Activated naive CD8-positive, alpha-beta T cell treated with anti-CD3 and anti-CD28 coated beads for 36 hours (primary cell): ENCODE measurements at places on chromosomes 4 and X.

DNA sequence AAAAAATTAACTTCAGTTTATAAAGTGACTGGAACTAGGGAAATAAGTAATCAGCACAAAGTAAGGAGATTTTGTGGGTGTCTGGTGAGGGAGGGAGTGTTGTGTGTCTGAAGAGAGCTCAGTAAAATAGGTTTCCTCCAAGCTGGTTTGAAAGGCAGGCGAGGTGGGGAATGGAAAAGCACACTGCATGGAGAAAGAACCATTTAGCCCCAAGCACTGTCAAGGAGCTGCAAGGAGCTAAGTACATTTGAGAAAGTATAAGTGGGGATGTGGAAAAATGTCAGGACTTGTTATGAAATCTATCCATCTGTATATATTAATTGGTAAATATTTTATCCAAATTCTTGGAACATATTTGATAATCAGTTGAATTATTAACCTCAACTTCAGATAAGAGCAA lies 956 bp downstream of the C4orf51 start:
- H3K4me3 ChIP-seq = no peak overlapping the region
- no peak overlapping the region for H3K27ac ChIP-seq
- no peaks in the 10 kb centered on the region for H3K4me1 ChIP-seq
- DNase-seq = no peak
- H3K36me3 ChIP-seq = no peaks in the 10 kb centered on the region

DNA sequence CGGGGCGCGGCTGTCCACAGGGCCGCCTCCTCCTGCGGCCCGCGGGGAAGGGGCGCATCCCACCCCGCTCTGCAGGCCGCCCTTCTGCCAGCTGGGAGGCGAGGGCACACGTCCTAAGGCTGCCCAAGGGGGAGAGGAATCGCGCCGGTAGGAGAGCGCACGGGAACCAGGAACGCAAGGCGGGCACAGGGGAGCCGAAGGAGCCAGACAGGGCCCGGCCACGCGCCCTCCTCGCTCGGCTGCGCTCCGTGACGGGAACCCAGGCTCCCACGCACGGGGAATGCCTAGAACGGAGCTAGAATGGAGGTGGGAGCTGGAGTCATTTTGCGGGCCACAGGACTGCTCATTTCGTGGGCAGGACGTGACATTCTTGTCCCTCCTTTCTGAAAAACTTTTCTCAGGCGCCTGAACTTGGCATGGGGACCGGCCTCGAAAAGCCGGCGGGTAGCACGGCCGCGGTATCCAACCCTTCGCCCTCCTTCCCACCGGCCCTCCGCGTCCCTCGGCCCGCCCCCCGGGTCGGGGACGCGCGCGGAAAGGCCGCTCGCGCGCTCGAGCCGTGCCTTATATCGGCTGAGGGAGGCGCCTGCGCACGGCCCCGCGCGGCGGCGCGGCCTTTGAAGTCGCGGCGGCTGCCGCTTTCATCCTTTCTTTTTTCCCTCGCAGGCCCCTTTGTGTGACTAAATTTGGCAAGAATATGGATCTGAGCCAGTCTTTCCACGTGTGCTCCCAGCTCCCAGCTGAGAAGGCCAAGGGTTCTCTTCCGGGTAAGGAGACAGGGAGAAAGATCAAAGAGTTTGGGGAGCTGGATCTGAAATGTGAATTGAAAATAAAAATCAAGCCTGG lies 4.2 kb upstream of the LEF1 start:
- DNase-seq = peak; percentile 81
- H3K4me3 ChIP-seq = peak overlapping the region; percentile 97
- peaks cover 29% of the 10 kb centered on the region for H3K36me3 ChIP-seq
- peaks cover 48% of the 10 kb centered on the region for H3K4me1 ChIP-seq

GRCh38 chr4:113270520-113271319 lies 221.3 kb downstream of the ANK2 start:
- no peak for DNase-seq
- peaks cover 7% of the 10 kb centered on the region for H3K27me3 ChIP-seq
- no peak overlapping the region for H3K27ac ChIP-seq
- H3K4me1 ChIP-seq = no peaks in the 10 kb centered on the region

GRCh38 chrX:130025256-130025655 lies 42.8 kb downstream of the BCORL1 start:
- no peaks in the 10 kb centered on the region for H3K27me3 ChIP-seq
- no peak for DNase-seq
- no peak overlapping the region for H3K4me3 ChIP-seq

GRCh38 chr4:101475246-101475645 lies 127.9 kb upstream of the PPP3CA start:
- DNase-seq = no peak
- H3K27ac ChIP-seq = no peak overlapping the region
- H3K27me3 ChIP-seq = peaks cover 6% of the 10 kb centered on the region
- no peak overlapping the region for H3K4me3 ChIP-seq
- no peaks in the 10 kb centered on the region for H3K4me1 ChIP-seq

GRCh38 chr4:25310066-25310802 lies 2.3 kb upstream of the ZCCHC4 start:
- H3K4me3 ChIP-seq = no peak overlapping the region
- no peak for DNase-seq
- peaks cover 3% of the 10 kb centered on the region for H3K36me3 ChIP-seq
- H3K27ac ChIP-seq = no peak overlapping the region
- no peaks in the 10 kb centered on the region for H3K27me3 ChIP-seq
- peaks cover 20% of the 10 kb centered on the region for H3K4me1 ChIP-seq

- H3K4me1 ChIP-seq = peaks cover 7% of the 10 kb centered on the region
- H3K27ac ChIP-seq = no peak overlapping the region
- DNase-seq = peak; percentile 3
- no peaks in the 10 kb centered on the region for H3K27me3 ChIP-seq
- peaks cover 2% of the 10 kb centered on the region for H3K36me3 ChIP-seq
Measured at GRCh38 chrX:43349363-43349762, 306.7 kb upstream of the MAOA start.

DNA sequence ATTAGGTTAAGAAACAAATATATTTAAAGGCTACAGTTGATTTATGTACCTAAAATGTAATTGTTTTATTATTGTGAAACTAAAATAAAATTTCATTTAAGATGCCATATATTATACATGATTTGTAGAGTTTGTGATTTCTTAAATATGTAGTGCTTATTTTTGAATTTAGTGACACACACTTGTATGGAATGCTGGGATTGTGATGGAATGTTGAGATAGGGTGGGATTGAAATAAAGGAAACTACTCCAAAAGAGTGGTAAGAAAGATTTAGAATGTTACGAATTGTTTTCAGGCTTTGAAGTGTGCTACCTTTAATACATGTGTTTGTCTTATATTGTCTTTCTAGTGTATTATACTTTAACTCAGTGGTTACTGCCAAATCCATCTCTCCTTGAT lies 330.3 kb upstream of the PITX2 start:
- H3K27me3 ChIP-seq = no peaks in the 10 kb centered on the region
- H3K36me3 ChIP-seq = no peaks in the 10 kb centered on the region
- no peak overlapping the region for H3K27ac ChIP-seq
- no peak for DNase-seq
- no peak overlapping the region for H3K4me3 ChIP-seq

- H3K27ac ChIP-seq = no peak overlapping the region
- no peaks in the 10 kb centered on the region for H3K27me3 ChIP-seq
- DNase-seq = no peak
- no peaks in the 10 kb centered on the region for H3K4me1 ChIP-seq
- no peaks in the 10 kb centered on the region for H3K36me3 ChIP-seq
Measured at GRCh38 chr4:156749426-156750403, 221.9 kb downstream of the PDGFC start.

DNA sequence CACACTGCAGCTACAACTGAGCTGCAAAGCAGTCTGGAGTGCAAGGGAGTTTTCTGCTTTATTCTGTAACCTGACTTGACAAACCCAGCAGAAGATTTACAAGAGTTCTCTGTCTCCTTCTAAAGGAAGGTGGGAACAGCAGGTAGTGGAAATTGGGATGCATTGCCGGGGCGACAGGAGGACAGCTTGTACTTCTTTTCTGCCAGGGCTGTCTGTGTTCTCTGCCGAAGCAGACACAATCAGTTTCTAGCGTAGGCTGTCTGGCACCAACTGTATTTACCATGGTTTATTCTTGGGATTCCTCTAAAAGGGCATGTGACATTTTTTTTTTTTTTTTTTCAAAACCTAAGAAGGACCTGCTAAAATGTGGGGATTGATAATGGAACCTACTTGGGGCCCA lies 190.8 kb upstream of the GK2 start:
- no peaks in the 10 kb centered on the region for H3K36me3 ChIP-seq
- DNase-seq = no peak
- no peak overlapping the region for H3K4me3 ChIP-seq
- no peaks in the 10 kb centered on the region for H3K27me3 ChIP-seq
- peaks cover 4% of the 10 kb centered on the region for H3K4me1 ChIP-seq
- H3K27ac ChIP-seq = no peak overlapping the region

- H3K27me3 ChIP-seq = no peaks in the 10 kb centered on the region
- H3K4me1 ChIP-seq = peaks cover 9% of the 10 kb centered on the region
- no peak for DNase-seq
- peaks cover under 1% of the 10 kb centered on the region for H3K36me3 ChIP-seq
- H3K4me3 ChIP-seq = no peak overlapping the region
- H3K27ac ChIP-seq = no peak overlapping the region
Measured at GRCh38 chrX:39650768-39651347, 446.9 kb downstream of the BCOR start.

GRCh38 chr4:170248029-170248428 lies 158.3 kb upstream of the AADAT start:
- H3K4me3 ChIP-seq = no peak overlapping the region
- no peaks in the 10 kb centered on the region for H3K4me1 ChIP-seq
- H3K27ac ChIP-seq = no peak overlapping the region
- no peaks in the 10 kb centered on the region for H3K36me3 ChIP-seq
- no peaks in the 10 kb centered on the region for H3K27me3 ChIP-seq

GRCh38 chr4:25424539-25425228 lies 47.6 kb downstream of the ANAPC4 start:
- no peaks in the 10 kb centered on the region for H3K4me1 ChIP-seq
- H3K27me3 ChIP-seq = no peaks in the 10 kb centered on the region
- DNase-seq = no peak
- H3K4me3 ChIP-seq = no peak overlapping the region
- H3K27ac ChIP-seq = no peak overlapping the region

GRCh38 chrX:87846956-87847355 lies 329.4 kb downstream of the KLHL4 start:
- H3K4me1 ChIP-seq = no peaks in the 10 kb centered on the region
- H3K27me3 ChIP-seq = no peaks in the 10 kb centered on the region
- H3K4me3 ChIP-seq = no peak overlapping the region
- no peak for DNase-seq

DNA sequence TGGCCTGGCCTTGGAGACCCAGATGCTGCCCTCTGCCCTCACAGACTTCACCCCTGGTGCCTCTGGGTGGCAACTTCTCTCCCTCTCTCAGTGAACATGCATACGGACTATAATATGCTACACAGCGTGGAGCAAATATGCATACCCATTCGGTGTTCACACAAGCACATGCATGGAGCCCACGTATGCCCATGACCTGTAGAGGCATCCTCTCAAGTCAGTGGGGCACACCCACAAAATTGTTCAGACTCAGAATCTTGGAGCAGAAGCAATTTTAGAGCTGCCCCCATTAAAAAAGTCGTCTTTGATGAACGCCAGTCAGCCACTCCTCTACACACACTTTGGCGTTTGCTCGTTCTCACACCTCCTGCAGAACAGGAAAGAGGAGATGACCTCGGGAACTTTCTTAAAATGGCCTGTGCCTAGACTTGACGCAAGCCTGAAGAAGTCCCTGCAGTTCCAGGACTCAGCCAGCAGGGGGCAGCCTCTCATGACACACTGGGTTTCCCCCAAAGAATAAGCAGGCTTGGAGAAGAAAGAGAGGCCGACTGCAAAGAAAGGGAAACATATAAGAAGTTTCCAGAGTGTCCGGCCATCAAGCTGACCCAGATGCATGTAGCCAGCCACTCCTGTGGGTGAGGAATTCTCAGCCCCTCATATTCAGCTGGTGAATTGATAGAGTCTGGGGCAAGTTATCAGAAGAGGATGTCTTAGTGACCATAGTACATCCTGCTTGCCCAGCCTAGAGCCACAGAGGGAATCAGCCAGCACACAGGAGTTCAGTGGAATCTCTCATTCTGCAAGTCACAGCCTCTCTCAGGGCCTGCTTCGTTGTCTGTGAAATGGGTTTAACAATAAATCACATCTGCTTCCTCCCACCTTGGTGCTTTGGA lies 17.3 kb downstream of the APLN start:
- H3K27me3 ChIP-seq = no peaks in the 10 kb centered on the region
- H3K27ac ChIP-seq = no peak overlapping the region
- DNase-seq = peak; percentile 50
- no peak overlapping the region for H3K4me3 ChIP-seq
- no peaks in the 10 kb centered on the region for H3K4me1 ChIP-seq

GRCh38 chr4:113781439-113782040 lies 20.0 kb upstream of the CAMK2D start:
- no peak overlapping the region for H3K4me3 ChIP-seq
- H3K27ac ChIP-seq = no peak overlapping the region
- peaks cover 15% of the 10 kb centered on the region for H3K4me1 ChIP-seq
- no peak for DNase-seq
- no peaks in the 10 kb centered on the region for H3K27me3 ChIP-seq

- H3K27ac ChIP-seq = no peak overlapping the region
- no peak overlapping the region for H3K4me3 ChIP-seq
- no peaks in the 10 kb centered on the region for H3K36me3 ChIP-seq
- no peaks in the 10 kb centered on the region for H3K4me1 ChIP-seq
- peaks cover 14% of the 10 kb centered on the region for H3K27me3 ChIP-seq
Measured at GRCh38 chrX:12080265-12080664, 58.0 kb upstream of the FRMPD4 start.

DNA sequence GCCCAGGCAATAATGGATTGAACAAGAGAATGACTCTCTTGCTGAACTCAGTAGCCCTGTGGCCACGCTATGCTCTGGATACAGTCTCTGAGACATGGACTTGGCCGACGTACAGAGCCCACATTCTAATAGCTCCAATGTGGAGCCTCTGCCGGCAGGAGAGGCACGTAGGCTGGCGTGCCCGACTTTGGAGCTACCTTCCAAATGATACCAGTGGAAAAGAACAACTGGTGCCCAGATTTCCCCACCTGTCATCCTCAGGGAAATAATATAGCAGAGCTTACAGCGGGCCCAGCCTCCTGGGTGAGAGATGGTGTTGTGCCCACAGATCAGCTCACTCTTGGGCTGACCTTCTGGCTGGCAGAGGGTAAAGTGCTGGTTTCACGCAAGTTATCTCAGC lies 10.6 kb downstream of the NDP start:
- no peak overlapping the region for H3K4me3 ChIP-seq
- no peak for DNase-seq
- no peaks in the 10 kb centered on the region for H3K36me3 ChIP-seq
- no peaks in the 10 kb centered on the region for H3K27me3 ChIP-seq
- H3K27ac ChIP-seq = no peak overlapping the region

GRCh38 chrX:47233333-47234113 lies 714 bp downstream of the USP11 start:
- peaks cover 19% of the 10 kb centered on the region for H3K4me1 ChIP-seq
- H3K36me3 ChIP-seq = peaks cover 16% of the 10 kb centered on the region
- peak; percentile 93 for DNase-seq
